ENCODE measurements at places on chromosomes 4 and X.
A peak's percentile ranks its signal among the peaks of the same experiment; 100 is the strongest.

- peak; percentile 31 for DNase-seq
Observed at GRCh38 chrX:15815779-15816437, 25.6 kb downstream of the ZRSR2 start.

DNA sequence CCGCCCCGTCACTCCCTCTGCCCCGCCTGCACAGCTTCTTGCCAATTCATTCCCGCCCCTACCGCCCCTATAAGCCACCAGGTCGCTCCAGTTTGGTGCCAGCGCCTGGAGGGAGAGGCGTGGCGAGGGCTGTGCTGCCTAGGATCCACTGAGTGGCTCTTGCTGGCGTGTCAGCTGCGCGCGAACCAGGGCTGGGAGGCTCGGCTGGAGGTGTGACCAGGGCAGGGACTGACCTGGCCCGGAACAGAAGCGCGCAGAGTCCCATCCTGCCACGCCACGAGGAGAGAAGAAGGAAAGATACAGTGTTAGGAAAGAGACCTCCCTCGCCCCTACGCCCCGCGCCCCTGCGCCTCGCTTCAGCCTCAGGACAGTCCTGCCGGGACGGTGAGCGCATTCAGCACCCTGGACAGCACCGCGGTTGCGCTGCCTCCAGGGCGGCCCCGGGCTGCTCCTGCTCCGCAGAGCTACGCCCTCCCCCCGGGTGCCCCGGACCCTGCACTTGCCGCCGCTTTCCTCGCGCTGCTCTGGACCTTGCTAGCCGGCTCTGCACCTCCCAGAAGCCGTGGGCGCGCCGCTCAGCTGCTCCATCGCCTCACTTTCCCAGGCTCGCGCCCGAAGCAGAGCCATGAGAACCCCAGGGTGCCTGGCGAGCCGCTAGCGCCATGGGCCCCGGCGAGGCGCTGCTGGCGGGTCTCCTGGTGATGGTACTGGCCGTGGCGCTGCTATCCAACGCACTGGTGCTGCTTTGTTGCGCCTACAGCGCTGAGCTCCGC, at the start of gene GPR78:
Gene GPR78, plus strand, starts transcription at position 72 of the 773 bp plus-strand sequence. Its CDS starts 591 bp downstream, at position 663.
- DNase-seq = no peak

DNA sequence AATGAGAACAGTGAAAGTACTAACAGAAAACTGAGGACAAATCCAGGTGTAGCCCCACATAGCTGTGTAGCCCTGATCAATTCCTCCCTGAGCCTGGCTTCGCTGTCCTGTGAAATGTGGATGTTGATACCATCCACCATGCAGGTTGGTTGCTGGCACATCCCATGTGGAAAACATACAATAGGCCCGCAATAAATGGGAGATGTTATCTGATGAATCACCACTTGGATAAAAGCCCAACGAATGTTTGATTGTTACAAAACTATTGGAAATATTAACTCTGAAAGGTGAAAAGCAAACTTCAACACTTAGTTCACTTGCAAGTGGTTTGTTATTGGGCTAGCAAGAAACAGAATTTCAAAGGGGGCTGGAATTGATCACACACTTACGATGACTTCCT, 186.3 kb upstream of the FTHL17 start:
- DNase-seq = no peak

GRCh38 chr4:174946246-174946645, 28.1 kb downstream of the ADAM29 start:
- DNase-seq = no peak

DNA sequence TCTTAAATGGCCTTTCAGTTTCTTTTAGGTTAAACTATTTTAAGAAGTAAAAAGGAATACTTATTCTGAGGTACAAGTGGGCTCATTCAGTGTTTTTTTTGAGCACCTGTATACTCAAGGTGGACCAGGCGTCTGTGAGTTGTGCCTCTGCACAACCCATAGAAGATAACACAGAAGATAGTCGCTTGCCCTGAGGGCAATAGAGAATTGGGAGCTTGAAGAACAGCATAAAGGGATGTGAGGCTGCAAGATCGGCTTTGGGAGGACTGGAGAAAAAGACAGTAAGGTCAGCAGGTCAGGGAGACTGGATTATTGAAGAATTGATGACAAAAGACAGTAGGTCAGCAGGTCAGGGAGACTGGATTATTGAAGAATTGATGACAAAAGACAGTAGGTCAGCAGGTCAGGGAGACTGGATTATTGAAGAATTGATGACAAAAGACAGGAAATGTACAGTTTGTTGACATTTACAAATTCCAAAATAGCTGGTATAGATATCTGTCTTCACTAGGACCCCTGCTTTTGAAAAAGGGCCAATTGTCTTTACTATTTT, 3.1 kb downstream of the CPE start:
- no peak for DNase-seq

DNA sequence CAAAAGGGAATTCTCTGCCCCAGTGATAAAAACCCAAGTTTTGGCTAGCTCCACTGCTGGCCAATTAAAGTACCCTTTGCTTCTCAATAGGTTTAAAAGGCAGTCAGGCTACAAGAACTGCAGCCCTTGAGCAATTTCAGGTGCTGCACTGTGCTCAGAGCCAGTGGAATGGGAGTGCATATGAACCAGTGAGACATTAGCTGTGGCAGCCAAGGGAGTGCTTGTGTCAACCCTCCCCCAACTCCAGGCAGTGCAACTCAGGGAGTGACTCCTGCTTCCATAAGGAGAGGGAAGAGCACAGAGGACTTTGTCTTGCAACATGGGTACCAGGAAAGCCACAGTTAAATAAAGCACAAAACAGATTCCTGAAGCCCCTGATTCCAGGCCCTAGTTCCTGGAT, 61.6 kb upstream of the VAMP7 start:
- no peak for DNase-seq

DNA sequence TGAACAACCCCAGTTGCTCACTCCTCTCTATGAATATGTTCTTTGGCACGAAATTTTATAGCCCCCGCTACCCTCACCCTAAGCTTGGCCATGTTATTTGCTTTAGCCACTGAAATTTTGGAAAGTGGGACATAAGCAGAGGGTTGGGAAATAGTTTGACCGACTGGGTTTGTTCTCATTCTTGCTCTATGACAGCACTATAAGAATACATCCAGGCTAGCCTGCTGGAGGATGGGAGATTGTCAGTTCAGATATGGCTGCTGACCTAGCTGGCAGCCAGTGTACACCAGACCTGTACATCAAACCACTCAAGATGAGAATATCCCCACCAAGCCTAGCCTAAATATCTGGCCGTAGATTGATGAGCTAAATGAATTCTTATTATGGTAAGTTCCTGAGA, 298.1 kb downstream of the PDGFC start:
- DNase-seq = no peak

DNA sequence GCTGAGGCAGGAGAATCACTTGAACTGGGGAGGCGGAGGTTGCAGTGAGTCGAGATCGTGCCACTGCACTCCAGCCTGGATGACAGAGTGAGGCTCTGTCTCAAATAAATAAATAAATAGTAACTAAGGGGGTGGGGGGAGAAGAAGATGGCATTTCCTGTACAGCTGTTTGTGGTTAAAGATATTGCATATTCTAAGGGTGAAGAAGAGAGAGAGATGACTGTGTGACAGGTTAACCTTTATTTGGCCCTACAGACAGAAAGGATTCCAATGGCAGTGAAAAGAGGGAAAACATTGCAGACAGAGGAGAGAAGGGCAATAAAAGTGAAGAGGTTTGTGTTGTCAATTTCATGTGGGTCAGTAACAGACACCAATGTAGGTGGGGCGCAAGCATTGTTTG, 9.4 kb downstream of the TASL start:
- DNase-seq = peak; percentile 34

DNA sequence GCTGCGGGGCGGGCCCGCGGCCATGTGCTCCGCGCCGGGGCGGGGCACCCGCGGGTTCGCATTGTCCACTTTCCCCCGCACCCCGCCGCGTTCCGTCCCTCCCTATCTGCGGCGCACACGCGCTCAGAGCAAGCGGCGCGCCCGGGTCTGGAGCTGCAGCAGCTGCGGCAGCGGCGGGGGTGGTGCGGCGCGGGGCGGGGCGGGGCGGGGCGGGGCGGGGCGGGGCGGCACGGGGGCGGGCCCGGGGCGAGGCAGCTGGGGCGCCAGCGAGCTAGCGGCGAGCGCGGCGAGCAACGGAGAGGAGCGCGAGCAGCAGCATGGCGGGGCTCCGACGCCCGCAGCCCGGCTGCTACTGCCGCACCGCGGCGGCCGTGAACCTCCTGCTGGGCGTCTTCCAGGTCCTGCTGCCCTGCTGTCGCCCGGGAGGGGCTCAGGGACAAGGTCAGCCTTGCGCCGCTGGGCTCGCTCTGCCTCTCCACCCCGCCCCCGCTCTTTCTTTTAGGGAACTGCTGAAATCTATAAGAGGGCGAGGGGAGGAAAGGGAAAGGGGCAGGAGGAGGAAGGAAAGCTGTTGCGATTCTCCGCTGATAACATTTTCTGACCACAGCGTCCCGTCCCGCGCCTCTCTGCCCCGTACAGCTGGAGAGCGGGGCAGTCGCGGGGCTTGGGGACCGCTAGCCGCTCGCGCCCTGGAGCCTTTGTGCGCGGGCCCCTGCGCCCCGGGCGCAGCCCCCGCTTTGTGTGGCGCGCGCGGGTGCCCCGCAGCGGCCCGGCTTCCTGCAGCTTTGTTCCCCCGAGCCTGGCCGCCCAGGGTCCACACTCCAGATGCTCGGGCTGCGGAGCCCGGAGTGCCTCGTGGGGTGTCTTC, at the start of gene TMEM131L:
Gene TMEM131L, plus strand, starts transcription at position 280 of the 868 bp plus-strand sequence. Its CDS starts 38 bp downstream, at position 318.
- DNase-seq = peak; percentile 82

DNA sequence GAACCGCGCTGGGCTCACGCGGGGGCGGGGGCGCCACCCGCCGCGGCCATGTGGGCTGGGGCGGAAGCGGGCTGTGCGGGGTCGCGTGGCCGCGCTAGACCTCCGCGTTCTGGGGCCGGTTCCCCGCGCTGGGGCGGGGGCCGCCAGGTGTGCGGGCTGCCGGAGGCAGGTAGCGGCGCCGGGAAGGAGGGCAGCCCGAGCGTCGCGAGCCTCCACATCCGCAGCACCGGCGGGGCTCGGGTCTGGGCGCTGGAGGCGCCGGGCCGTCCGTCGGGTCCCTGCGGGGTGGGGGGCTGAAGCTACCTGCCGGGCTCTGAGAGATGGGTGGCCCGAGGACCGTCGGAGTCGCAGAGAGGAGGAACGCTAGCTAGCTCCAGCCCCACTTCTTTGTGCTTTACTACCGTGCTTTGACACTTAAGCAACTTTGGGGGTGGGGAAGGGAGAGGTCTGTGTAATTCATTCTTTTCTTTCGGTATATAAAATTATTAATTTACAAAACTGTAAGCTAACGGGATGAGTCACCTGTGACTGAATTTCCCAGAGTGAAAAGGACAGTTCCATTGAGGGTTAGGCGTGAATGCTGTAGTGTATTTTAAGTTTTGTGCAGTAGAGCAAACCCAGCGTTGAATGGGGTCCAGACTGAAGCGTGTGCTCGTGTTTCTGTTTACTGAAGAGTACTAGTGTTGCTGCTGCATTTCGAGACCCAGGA, 689 bp downstream of the METAP1 start:
- DNase-seq = no peak

DNA sequence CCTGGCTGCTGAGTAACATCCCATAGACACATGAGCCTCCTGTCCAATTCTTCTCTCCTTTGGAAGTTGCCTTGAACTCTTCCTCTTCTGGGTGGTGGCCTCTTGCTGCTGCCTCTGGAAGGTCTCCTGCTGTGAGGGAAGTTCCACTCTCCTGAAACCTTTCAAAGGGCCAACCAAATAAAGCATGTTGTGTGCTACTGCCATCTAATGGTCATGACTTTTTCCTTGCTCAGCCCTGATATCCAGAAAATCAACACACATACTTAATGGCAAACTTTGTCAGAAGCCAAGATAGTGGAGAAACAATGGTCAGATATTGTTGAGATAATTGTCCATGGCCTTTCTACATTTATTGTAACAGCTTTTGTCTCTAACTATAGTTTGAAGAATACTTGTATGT, 19.1 kb upstream of the ZXDA start:
- peak; percentile 25 for DNase-seq

GRCh38 chrX:134603806-134604700, 54.2 kb downstream of the PLAC1 start:
- DNase-seq = no peak

DNA sequence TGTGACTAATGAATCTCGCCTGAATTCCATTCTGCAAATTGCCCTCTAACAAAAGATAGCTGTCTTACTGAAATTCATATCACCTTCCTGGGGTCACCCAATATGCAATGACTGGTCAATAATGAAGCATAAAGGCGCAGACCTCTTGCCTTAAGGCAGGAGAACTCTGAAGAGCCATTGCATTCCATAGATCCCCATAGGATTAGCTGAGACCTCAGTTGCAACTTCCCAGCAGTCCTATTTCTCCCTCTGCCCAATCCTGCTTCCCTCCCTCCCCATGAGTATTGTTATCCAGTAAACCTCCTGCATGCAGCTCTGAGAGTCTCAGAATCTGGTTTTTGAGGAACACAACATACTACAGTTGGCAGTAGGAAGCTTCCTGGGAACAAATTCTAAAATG, 396.5 kb downstream of the DCAF12L2 start:
- no peak for DNase-seq

DNA sequence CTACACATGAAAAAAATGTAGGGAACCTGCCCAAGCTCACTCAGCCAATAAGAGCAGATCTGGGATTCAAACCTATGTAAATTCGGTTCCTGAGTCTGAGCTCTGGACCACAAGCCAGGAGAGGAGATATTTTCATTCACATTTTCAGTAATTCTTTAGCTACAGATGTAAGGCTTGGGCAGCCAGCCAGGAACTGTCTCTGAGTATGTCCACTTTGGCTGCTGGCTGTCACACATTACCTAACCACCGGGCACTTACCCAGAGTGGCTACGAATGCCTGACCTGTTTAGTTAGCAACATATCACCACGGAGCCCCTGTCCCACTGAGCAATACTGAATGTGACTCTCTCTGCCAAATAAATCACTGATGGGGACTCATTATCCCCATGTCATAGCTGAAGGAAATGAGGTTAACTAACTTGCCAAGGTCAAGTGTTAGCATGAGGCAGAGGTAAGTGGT, 15.3 kb downstream of the USP46 start:
- DNase-seq = no peak

GRCh38 chr4:25792200-25792791, 70.5 kb downstream of the SEL1L3 start:
- DNase-seq = no peak

- no peak for DNase-seq
Observed at GRCh38 chr4:134533068-134533467, 331.5 kb upstream of the PABPC4L start.

DNA sequence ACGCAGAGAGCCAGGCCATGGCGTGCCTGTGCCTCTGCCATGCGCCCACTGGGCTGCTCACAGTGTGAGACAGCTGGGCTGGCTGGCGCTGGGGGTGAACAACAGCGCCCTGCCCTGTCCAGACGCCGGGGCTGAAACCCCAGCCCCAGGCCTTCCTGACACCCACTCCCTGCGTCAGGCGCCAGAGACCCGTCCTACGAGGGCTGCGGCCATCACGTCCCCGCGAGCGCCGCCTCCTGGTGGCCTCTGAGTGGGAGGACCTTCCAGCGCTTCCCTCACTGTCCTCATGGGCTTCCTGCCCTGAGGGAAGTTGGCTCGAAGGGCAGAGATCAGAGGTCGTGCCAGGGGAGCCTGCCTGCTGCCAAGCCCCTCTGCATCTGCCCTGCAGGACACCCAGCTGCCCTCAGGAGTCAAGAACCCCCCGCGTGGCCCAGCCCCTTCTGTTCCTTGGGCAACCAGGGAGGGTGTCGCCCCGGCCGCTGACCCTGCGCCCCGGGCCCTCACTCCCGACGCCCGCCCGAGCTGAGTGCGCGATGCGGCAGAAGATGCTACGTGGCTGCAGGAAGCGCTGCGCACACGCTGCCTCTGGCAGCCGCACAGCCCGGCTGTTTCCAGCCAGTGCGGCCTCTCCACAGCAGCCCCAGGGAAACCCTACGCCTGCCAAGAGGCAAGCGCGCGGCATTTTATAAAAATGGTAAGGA, 16.2 kb downstream of the NELFA start:
- DNase-seq = no peak

Measured in CD4-positive, alpha-beta T cell treated with Interleukin-4 for 1 hour (primary cell).